ENCODE measurements at places on chromosomes 2 and 18.

GRCh38 chr2:31319406-31320175, 85.6 kb downstream of the EHD3 start:
- DNase-seq = no peak

DNA sequence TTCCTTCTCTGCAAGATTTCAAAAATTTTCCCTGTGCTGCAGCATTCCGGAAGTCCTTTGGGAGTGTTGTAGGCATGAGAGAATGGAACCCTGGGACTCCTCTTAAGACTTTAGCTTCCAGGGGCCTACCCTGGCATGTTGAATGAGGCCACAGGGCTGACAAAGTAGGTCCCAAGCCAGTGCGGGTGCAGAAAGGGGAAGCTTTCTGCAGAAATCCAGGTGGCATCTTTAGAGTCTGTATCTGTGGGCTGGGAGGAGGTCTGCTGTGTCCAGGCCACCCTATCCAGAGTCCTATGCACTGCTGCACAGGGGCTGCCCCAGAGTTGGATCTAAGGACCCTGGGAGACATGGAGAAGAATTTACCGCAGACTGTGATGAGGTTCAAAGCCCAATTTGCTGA, 1.9 kb upstream of the SIX2 start:
- no peak for DNase-seq

- no peak for DNase-seq
These were observed 38.1 kb upstream of the EML6 start for GRCh38 chr2:54685263-54685775.

DNA sequence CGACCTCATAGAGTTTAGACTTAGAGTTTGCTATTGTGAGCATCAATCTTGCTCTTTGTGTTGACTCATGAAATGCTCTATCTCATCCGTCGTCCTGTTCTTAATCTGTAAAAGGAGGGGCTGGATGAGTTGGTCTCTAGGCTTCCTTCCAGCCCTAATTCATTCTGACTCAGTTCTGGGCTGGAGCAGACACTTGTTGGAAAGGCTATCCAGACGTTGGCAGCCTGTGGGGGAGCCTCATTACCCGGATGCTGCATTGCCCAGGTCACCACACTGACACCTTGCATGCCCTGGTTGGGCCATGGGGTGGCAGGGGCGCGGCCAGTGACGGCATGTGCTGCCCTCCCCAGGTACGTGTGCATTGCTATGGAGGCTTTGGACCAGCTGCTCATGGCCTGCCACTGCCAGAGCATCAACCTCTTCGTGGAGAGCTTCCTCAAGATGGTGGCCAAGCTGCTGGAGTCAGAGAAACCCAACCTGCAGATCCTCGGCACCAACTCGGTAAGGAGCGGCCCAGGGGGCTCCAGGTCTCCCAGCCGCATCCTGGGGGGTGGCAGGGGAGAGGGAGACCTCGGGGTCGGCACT, 61.5 kb downstream of the EFR3B start:
- no peak for DNase-seq

DNA sequence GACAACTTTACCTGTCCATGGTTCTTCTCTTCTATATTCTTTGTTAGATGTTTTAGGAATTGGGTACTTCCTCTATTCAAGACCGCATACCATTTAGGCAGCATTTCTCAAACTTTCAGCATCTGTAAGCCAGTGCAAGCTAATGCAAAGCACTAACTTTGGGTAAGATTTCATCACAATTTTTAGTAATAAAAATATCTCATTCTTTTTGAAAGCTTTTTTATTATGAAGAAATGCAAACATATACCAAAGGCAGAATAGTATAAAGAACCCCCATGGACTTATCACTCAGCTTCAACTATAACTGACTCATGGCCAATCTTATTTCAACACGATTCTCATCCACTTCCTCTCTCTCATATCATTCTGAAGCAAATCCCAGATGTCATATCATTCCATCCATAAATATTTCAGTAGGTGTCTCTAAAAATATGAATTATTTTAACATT, 32.9 kb downstream of the INO80C start:
- DNase-seq = no peak

DNA sequence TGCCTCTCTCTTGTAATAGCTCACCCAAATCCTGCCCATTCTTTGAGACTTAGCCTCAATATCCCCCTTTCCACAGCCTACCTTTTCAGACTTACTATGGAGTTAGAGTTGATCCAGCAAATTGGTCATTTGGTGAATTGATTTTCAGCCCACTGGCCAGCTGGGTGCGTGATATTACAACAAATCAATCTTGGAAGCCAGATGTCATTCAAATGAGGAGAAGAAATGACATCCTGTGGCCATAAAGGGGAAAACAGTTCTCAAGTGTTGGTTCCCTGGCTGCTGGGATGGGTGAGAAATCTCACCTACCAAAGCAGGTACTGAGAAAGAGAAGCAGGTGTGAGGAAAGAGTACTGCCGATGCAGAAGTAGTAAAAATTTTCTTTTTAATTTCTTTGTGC, 36.7 kb upstream of the FOXI3 start:
- DNase-seq = no peak

DNA sequence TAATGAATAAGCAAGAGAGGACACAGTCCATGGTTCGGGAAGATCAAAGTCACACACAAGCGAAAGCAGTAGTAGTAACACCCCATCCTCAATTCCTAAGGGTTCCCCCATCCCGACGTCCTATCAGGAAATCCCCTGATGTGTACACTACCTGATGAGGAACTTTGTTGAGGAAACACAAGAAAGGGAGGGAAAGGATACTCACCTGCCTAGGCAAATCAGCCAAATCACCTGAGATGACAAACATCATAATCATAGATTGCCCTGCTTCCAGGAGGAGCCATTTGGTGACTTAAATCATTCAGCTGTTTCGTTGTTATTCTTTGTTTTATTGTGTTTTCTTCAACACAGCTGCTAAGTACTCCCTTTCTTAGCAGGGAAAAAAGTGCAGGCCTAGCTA, 55.5 kb upstream of the SPOPL start:
- DNase-seq = no peak

- DNase-seq = no peak
These were observed 113.5 kb downstream of the CSRNP3 start for GRCh38 chr2:165582863-165583506.

- no peak for DNase-seq
These were observed 373.8 kb upstream of the RAB6C start for GRCh38 chr2:129605646-129606045.

GRCh38 chr2:17515652-17516051, 2.6 kb downstream of the RAD51AP2 start:
- DNase-seq = no peak

DNA sequence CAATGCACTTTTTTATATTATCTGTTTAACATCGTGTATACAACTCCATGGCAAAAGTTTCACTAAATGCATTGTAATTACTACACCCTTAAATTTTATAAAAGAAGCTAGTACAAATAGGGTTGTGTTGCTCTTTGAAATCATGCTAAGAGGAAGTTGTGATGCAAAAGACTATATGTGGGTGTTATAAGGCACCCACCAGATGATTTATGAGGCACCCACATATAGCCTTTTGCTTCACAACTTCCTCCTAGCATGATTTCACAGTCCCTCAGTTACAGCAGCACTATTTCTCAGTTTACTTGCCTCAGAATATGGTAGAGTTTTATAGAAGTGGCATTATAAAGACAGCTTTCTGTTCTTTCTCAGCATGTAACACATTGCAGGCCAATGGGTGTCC, 277.3 kb upstream of the DOK6 start:
- no peak for DNase-seq

DNA sequence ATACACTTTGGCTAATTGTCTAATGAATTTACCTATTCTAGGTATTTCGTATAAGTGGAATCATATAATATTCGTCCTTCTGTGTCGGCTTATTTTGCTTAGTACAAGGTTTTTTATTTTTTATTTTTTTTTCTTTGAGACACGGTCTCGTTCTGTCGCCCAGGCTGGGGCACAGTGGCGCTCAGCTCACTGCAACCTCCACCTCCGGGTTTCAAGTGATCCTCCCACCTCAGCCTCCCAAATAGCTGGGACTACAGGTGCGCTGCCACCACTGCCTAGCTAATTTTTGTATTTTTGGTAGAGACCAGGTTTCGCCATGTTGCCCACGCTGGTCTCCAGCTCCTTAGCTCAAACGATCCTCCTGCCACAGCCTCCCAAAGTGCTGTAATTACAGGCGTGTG, 38.2 kb downstream of the PCBP1 start:
- DNase-seq = no peak

DNA sequence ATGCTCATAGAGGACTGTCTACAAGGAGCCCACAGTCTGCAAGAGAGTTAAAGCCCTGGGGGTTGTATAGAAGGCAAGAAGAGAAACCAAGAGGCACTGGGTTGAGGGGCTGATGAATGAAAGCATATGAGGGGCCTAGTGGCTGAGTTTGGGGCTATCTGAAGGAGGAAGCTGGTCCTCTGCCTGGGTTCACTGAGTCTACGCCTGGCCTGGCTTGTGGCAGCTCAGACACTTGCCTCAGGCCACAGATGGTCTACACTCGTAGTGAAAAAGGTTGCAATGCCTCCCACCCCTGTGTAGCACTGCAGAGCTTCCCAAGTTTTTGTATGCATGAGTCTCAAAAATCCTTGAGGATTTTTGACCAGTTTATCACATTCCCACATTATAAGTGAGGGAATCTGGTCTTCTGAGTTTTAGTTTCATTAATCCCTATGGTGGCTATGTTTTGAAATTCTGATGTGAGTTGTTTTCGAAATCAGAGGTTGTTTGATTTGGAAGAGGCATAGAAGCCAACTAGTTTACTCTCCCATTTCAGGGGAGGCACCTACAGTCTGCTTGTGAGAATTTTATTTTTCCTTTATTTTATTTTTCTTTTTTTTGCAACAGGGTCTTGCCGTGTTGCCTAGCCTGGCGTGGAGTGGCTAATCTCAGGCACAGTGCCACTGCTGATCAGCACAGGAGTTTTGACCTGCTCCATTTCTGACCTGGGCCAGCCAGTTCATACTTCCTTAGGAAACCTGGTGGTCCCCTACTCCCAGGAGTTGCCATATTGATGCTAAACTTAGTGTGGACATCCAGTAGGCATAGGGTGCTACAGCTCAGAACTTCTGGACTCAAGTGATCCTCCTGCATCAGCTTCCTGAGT, 10.0 kb downstream of the MYCN start:
- no peak for DNase-seq

GRCh38 chr2:206850369-206850768, 85.0 kb downstream of the FASTKD2 start:
- DNase-seq = no peak

DNA sequence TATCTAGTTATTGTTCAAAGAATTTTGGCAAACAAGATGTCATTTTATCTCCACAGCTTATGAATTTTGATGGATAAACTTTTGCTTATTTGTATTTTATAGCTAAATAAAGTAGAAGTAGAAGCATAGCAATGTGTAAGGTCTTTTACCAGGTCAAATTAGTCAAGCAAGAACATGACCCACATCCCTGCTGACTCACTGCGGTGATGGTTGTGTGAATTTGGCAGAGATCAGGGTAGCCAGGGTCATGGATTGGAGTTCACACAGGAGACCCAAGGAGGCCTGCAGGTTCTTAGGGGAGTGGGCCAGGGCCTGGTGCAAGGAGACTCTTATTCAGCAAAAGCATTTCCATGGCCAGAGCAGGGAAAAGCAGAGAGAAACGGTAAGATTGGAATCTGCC, 18.7 kb downstream of the SP140 start:
- DNase-seq = no peak

DNA sequence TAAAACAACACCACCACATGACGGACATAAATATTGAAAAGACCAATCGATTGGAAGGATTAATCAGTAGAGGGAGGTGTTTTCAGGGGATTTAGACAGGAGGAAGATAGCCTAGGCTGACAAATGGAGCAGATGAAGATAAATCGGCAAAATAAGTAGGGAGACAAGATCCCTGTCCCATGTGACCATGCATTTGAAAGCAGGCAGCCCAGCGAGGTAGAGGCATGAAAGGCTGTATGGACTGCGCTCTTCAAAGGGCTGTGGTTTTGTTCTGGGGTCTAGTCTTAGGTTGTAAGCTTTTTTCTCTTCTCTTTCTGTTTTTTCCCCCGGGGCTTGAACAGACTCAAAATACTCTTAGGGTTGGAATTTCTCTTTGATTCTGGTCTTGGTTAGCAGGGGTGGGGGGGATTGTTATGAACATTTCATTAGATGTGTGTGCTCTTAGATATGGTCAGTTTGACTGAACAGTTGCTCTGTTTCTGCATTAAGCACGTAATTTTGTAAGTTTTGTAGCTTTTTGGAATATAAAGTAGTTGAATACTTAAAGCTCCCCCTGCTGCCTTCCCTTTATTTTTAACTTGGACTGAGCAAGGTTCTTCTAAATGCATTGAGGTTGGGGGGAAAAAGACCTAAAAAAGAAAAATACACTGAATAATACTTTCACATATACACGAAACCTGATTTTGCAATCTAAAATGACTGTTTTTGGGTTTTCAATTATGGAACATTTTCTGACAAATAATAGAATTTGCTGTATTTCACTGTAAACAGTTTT, 32.2 kb downstream of the ZNF532 start:
- no peak for DNase-seq

- no peak for DNase-seq
These were observed 97.9 kb upstream of the ZNF516 start for GRCh38 chr18:76592981-76593381.

- DNase-seq = no peak
These were observed 86.6 kb downstream of the ARHGAP28 start for GRCh38 chr18:6816154-6816553.

- DNase-seq = no peak
These were observed 188.8 kb downstream of the CTIF start for GRCh38 chr18:48727681-48728080.

DNA sequence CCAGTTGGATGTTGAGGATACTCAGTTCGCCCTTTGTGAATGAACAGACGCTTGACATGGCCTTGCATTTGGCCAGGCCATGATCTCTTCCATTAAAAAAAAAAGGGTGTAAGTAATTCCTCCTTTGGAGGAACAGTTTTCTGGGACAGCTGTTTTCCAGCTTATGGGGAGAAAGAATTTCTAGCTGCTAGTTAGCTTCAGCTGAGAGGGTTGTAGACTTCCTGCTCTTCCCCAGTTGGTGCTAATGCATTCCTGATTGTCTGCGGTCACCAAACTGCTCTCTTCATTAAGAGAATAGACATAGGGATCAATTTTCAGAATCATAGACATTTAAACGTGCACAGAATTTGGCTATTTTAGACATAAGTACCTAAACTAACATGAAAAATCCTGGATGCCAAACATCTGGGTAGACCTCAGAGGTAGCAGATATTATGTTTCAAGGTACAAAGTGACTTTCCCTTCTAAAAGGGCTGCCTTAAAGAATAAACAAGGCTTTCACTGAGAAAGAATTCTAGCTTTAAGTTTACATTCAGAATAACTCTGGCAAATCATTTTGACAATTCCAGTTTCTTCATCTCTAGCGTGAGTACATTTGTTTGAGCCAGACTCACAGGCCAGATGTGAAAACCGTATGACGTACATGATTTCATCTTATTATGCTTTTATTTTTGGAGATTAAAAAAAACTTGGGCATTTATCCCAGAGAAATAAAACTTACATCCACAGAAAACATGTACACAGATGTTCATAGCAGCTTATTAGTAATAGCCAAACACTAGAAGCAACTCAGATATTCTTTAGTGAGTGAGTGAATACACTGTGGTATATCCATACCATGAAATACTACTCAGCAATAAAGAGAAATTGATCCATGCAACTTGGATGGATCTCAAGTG, 71.2 kb downstream of the MAIP1 start:
- DNase-seq = no peak

- DNase-seq = no peak
These were observed 91.2 kb downstream of the KCNS3 start for GRCh38 chr2:17969661-17970060.

Measured in right lobe of liver (tissue), 6 donors.